Activated CD8-positive, alpha-beta memory T cell treated with anti-CD3 and anti-CD28 coated beads for 48 hours (primary cell): ENCODE measurements at places on chromosomes 13 and 19.

DNA sequence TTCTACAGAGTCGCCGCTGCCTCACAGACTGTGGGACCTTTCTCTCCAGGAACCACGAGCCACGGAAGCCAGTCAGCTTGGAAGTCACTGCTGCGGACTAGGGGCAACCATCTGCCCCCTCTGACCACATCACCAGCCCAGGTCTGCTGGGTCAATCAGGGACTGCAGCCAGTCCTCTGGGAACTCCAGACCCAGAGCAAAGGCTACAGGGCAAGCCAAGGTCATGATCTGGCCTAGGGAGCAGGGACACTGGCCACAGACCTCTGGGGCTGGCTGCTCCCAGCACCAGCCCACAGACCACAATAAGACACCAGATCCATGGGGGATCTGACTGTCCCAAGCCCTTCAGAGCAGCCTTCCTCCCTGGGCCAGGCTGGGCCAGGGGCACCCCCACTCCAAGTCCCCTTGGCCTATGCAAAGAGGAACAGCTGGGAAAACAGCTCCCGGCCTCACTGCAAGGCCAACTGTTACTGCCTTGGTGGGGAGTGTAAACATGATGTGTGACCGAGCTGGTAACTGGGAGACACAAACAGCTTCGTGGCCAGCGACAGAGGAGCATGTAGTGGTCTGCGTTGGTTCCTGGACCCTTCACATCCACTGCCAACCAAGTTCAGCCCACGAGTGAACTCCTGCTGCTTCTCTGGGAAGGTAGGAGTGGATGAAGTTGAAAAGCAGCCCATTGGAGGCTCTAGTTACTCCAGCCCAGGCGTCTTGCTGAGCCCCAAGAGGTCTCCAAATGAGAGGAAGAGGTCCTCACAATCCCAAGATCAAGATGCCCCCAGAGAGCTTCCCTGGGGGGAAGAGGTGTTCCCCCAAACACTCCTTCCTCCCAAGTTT, 1.5 kb downstream of the AKT2 start:
- DNase-seq, result no peak

DNA sequence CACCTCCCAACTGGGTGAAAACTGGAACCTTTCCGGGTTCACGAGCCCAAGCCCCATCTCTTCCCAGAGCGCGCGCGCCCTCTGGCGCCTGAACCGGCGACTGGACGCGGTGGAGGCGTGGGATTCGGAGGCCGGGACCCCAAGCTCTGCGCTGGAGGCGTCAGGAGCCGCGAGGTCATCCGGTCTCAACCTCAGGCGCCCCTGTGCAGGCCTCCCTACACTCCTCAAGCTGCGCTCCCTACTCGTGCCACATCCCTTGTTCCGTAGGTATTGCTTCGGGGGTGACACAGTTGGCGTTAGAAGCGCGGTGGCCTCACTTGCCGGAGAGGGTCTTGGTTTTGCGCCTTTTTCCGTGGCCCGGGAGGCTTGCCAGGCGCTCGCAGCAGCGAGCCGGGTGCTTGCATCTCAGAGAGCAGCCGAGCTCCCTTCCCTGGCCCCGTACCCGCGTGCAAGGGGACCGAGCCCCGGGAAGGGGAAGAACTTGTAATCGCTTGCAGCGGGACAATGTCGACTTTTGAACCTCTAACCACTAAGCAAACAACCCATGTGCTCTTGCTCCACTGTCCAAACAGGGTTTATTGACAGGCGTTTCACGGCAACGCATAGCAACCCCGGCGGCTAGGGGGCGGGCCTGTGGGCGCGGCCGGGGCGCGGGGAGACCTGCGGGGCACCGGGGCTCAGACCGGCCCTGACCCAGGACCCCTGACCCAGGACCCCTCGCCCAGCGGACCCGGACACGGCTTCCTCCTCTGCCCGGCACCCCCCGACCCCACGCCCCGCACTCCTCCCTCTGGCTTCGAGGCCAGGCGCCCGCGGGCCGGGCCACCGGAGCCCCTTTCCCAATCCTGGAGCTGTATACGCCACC, 8.5 kb downstream of the CDX2 start:
- DNase-seq, result no peak

- DNase-seq, result no peak
Observed at GRCh38 chr19:1106841-1107660, 3.3 kb downstream of the GPX4 start.

DNA sequence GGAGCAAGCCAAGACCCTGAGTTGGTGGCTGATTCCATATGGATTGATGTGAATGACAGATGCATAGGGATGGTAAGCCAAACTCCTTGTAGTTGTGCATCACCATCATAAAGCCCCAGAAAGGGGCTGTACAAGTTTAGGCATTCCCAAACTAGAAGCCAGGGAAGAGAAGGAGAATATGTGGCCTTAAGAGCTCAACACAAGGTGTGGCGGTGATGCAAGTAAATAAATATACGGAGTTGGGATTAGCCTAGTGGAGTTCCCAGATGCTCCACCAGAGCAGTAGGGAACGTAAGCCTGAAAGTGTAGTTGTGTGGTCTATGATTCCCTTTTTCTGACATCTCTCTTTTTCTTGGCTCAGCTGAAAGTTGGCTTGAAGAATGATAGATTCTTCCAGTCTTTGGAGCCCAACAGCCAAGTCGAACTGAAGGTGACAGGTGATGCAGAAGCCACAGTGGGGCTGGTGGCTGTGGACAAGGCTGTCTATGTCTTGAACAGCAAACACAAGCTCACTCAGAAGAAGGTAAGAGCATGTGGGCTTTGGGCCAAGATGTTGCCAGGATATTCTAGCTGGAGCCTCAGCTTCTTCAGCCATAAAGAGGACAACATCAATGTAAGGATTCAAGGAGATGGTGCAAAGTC, 30.1 kb downstream of the RDH8 start:
- no peak for DNase-seq

DNA sequence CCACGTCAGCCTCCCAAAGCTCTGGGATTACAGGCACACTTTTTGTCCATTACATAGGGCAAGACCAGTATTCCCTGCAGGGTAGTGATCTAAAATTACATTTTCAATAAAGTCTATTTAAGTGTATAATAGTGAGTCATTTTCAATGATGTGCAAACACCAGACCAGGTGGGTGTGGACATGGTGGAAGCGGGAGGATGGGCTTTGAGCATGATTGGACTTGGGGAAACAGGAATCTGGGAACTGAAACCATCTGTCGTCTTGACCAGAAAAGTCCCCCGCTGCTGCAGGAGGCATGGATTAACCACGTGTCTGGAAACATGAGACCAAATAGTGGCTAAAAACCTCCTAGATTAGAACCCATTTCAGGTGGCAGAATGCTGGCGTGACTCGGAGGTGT, 4.9 kb downstream of the FXYD3 start:
- DNase-seq, result no peak

DNA sequence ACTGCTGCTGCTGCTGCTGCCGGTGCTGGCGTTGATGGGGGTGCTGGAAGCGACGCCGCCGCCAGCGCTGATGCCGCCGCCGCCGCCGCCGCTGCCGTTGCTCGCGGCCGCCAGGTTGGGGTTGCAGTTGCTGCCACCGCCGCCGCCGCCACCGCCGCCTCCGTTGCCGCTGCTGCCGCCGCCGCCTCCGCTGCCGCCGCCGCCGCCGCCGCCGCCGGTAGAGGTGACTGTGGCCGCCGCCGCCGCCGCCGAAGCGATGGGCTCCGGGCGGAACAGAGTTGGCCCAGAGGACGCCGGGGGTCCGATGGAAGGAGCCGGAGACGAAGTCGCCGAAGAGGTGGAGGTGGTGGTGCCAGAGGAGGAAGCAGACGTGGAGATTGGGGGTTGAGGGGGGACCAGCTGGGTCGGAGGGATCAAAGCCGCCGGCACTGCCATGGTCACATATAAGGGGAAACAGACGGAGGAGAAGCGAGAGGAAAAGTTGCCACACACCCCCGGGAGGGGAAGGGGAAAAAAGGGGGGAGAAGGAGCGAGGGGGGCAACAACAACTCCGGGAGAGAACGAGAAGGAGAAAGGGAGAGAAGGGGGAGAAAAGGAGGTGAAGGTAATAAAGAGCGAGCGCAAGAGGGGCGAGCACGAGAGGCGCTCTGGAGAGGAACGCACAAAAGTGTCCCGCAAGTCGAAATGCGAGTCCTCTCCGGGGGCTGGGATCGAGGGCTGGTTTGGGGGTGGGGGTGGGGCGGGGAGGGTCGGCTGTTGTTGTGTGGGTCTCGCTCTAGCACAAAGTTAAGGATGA, 471 bp downstream of the DACH1 start:
- no peak for DNase-seq

GRCh38 chr13:98581381-98581780, 4.5 kb upstream of the STK24 start:
- no peak for DNase-seq

- no peak for DNase-seq
Observed at GRCh38 chr13:29577136-29578051, 18.1 kb downstream of the SLC7A1 start.

DNA sequence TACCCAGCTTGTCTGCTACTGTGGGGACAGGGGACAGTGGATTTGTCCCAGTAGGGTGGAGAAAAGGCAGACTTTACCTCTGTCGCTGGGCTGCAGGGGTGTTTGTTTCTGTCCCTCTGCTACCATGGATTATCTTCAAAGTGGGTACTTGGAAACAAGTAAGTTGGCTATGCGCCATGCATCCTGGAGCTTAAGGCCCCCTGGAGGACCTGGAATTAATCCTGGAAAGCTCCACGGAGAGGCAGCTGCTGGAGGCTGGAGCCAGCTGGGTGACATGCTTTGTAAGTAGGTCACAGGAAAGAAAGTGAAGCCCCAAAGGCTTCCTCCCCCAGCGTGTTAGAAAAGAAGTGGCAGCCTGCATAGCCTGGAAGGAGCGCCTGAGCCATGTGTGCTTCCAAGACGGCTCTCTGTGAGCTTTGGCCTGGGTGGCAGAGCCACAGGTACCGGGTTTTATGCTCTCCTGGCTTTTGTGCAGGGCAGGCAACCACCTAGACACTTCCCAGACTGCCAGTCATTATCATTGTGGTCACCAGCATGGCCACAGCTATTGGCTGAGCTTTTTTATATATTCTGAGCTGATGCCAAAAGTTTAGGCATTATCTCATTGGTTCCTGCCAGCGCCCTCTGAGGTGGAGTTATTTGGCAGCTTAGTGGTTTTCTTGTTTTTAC, 9.5 kb downstream of the B3GLCT start:
- no peak for DNase-seq

DNA sequence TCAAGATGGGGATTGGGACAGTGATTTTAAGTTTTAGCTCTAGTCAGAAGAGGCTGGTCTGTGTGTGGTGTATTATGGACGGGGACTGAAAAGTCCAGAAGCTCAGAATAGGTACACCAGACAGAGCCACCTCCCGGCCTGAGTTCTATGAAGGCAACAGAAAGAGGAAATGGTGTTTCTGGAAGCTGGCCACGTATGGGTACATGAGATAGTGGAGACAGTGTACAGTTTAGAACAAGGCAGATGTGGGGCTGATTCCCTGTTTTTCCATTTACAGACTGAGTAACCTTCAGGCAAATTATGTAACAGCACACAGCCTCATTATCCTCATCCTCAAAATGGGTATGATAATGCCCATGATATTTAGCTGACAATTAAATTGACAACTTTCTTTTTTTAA, 1.3 kb downstream of the ZNF175 start:
- DNase-seq, result no peak

DNA sequence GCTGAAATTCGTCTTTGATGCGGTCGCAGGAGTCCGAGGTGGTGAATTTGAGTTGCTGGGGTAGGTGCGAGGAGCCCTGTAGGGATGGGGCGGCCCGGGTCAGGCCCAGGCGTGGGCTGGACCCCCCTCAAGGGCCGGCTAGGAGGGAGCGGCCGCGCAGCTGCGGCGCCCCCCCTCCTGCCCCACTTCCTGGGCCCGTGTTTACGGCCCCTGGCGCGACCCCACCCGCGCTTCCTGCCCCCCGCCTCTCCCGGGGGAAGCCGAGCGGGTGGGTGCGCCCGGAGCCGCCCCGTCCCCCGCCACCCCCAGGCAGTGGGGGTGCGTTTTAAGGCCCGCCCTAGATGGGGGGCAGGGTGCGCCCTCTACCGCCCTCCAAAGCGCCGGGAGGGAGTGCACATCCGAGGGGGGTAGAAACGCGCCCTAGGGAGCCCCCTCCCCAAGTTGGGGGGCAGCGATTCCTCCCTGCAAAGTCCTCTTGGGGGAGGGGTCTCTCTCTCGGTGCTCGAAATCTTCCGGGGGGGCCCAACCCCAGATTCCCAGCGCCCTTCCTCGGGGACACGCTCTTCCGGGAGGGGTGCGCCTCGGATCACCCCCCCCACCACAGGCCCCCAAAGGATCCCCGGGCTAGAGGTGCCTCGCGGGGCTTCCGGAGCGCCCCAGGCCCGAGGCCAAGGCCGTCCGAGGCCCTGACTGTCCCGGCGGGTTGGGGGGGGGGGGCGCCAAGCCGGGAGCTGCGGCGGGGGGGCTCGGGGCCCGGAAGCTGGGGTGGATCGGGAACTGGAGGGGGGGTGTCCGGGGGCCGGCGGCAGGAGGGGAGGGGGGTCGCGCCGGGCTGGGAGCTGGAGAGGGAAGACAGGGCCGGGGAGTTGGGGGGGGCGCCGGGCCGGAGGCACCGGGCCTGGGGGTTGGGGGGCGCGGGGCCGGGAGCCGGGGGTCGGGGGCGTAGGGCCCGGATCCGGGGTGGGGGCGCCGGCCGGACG, 823 bp downstream of the TLE5 start:
- DNase-seq, result no peak

DNA sequence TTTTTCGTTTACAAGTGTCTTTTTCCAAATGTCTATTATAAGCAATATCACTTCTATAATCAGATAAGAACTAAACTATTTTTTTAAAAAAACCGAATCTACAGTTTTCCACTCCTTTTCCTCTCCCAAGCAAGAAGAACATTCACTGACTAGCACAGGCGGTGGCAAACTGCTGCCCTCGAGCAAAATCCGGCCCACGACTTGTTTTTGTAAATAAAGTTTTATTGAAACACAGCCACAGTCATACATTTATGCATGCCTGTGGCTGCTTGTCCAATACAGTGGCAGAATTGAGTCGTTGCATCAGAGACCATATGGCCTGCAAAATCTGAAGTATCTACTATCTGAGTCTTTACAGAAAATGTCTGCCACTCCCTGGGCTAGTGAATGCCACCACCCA, 27.4 kb downstream of the INSR start:
- DNase-seq, result no peak

DNA sequence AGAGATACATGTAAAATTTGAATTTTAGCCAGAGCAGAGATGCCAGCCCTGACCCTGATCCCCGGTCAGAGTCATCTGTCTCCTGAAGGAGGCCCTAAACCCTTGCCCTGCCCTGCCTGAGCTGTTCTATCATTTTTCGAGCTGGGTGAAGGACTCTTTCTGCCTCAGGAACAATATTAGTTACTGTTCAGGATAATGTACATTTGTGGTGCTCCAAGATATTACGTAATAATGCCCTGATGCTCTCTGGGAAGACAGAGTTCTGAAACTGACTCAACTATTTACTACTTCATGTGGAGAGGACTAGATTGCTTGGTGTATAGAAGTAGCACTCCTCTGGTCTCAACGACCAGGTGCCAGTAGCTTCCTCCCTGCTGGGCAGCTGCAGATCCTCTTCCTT, 37.9 kb upstream of the UBL3 start:
- no peak for DNase-seq
